Activated naive CD4-positive, alpha-beta T cell treated with anti-CD3 and anti-CD28 coated beads for 36 hours (primary cell): ENCODE measurements at places on chromosomes 11 and 22. TPM values are rescaled to one million over a fixed set of nuclear protein-coding genes. Genes with fewer than 3 reads are reported as not detected.

The CEP57 gene
- total RNA-seq = 110 TPM

The C1QTNF4 gene
- total RNA-seq = not detected

The TPH1 gene
- 0.47 TPM for total RNA-seq

DNA sequence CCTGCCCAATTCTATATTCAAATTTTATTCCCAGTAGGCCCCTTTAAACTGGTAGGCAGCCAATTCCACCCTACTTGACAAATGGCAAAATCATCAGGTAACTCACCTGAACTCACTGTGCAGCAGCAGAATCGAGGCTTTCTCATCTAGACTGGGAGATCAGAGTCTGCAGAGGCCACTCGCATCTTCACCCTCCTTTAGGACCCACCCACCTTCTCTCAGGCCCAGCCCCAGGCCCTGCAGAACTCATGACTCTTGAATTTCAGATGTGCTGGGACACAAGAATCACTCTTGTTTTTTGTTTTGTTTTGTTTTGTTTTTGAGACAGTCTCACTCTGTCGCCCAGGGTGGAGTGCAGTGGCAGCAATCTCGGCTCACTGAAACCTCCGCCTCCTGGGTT is 38.8 kb downstream of the MICAL3 start:
- no peaks in the 10 kb centered on the region for H3K36me3 ChIP-seq
- no peak overlapping the region for H3K4me3 ChIP-seq
- H3K27me3 ChIP-seq = no peaks in the 10 kb centered on the region
- H3K4me1 ChIP-seq = peaks cover 18% of the 10 kb centered on the region
- DNase-seq = no peak

DNA sequence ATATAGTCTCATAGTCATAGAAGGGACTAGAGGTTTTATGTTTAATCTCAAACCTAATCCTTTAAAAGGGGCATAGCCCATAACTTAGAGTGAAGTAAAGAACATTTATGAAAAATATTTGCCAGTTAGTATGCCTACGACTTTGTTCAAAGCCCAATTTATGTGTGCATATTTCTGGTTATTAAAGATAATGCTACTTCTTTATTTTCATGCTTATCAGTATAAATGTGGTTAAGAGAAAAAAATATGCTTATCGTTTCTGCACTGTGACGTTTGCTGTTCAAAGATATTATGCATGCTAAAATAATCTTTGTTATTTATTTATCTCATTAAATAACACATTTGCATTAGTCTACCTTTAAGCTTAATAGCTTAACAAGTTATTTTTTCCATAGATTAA is 343.9 kb downstream of the DYNC2H1 start:
- no peaks in the 10 kb centered on the region for H3K4me1 ChIP-seq
- no peak overlapping the region for H3K4me3 ChIP-seq
- H3K36me3 ChIP-seq = no peaks in the 10 kb centered on the region
- H3K27ac ChIP-seq = no peak overlapping the region

DNA sequence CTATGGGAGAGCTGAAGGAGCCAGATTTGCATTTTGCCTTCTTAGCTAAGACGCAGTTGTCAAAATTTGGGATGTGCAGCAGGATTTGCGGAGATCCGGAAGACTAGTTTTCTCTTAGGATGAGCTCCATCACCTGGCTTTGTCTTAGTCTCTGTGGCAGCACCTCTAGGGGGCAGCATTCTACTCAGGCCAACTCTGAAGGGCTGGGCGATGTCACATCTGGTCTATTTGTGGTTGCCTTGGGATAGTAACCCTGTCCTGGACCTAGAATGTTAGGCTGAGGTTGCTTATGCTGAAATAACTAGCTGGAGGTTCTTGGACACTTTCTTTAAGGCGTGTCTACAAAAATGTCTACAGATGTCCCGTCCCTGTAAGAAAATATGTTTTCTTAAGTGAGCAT is 116.2 kb downstream of the FAT3 start:
- peak; percentile 9 for DNase-seq
- no peak overlapping the region for H3K4me3 ChIP-seq
- no peaks in the 10 kb centered on the region for H3K4me1 ChIP-seq
- no peaks in the 10 kb centered on the region for H3K27me3 ChIP-seq
- no peaks in the 10 kb centered on the region for H3K36me3 ChIP-seq
- no peak overlapping the region for H3K27ac ChIP-seq
